Keratinocyte (primary cell): ENCODE measurements at places on chromosomes 7 and 10.

- DNase-seq: no peak
These were observed 3.8 kb downstream of the HILPDA start for GRCh38 chr7:128459394-128459878.

- DNase-seq: no peak
These were observed 138.9 kb downstream of the NOC3L start for GRCh38 chr10:94223702-94224370.

DNA sequence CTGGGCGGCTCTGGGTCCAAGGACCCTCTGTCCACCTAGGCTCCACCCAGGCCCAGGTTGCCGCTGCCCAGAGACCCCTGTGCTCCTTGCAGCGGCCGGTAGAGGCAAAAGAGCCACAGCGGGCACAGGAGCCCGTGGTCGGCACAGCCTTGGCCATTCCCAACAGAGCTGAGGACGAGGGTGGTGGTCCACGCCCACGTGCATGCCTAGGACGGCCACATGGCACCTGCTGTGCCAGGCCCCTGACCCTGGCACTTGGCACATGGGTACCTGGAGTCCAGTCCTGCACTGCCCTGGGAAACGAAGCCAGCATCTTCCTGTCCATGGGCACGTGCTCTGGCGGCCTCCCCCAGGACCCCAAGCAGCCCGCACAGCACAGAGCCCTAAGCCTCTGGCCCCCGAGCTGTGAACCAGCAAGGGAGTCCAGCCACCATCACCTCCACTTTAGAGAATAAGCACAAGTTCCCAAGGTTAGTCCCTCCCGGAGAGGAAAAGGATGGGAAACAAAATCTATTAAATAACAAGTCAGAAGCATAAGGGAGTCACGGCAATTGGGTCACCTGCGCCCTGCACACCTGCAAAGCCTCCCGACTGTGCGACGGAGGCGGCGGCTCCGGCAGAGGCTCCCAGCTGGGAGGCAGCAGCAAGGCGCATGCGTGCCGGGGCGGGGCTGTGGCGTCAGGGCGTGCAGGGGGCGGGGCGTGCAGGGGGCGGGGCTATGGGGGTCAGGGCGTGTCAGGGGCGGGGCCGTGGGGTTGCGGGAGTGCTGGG is 59.1 kb downstream of the STK32C start:
- no peak for DNase-seq

DNA sequence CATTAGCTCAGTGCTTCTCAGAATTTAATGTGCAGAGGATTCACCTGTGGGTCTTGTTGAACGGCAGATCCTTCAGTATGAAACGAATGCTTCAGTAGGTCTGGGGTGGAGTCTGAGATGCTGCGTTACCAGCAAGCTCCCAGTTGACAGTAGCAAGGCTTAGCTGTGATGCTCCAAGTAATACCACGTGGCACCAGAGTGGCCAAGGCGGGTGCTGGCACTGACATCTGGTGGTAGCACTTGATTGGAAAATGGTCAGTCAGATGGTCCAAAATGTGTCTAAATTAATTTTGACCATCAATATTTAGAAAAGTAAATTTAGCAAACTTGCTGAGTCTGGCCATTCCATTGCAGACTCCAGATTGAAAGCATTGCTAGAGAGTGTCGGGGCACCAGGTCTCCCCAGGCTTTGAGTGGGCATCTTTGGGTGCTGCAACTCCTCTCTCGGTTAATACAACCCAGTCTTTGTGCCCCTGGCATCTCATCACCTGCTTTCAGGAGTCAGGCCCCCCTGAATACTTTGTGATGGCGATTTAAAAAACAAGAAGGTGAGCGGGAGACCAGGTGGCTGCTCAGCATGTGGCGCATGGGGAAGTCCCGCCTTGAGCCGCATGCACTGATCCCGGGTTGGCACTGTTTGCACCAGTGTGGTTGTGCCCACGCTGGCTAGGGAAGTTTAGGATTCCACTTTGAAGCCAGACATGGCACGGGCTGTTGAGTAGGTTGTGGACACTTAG is 130.1 kb downstream of the NT5C2 start:
- DNase-seq: no peak

GRCh38 chr10:49619613-49620012 is 5.8 kb downstream of the CHAT start:
- DNase-seq: no peak

DNA sequence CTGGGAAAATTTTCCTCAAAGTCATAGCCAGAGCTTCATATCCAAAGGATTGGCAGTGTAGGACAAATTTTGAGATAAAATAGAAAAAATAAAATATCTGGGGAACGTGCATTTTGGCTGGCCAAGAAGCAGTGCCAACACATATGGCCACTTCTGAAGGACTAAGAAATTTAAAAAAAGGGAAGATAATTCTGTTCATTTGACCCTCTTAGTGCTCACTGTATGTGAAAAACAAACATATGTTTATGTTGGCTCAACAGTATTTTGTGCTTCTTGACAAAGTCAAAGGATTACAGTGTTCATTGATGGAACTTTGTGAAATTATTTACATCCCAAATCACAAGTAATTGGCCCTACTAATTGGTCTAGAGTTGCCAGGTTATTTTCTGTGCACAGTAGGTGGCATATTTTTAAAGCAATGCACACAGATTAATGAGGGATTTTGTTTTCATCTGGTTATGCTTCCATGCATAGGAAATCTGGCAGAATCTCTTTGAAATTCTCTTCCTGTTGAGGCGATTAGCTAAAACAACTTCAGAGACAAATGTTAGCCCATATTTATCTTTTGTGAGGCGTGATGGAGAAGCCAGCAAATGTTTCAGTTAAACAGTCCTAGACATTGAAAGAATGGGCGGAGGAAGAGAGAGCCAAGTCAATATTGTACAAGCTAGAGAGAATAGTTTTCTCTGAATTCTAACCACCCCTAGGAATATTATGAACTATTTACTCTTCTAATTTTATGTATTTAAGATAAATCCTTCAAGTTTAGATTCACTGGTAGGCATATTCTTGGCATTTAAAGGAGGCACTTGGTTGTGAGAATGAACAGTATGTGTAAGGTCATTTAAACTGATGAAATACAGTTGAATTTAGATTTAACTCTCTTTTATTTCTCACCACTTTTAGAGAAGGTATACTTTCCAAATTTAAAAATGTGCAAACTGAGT is 237.7 kb upstream of the MBL2 start:
- no peak for DNase-seq

DNA sequence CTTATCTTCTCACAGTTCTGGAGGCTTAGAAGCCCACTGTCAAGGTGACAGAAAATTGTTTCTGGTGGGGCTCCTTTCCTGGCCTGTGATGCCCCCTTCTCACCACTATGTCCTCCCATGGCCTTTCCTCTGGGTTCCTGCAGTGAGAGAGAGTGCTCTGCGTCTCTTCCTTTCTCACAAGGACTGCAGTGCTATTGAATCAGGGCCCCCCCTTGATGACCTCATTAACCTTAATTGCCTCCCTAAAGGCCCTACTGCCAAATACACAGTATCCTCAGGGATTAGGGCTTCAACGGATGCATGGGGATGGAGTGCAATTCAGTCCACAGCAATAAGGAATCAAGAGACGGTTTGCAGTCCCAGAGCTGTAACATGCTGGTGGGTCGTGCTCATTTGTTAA is 82.0 kb upstream of the GRB10 start:
- no peak for DNase-seq

DNA sequence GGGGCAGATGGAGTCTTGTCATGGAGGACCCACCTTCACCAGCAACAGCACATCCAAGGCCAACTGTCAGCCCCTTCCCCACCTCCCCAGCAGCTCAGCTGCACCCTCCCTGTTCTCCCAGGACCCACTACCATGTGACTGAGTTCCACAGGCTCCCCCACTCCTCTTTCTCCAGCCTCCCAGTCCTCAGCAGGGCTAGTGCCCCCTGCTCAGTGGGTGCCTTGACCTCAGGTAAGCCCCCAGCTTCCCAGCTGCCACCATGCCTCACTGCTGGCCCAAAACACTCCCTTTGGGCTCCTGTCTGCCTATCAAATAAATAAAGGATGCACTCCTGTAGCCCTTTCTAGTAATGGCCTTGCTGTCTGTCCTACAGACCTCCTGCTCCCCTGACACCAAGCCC is 174.4 kb downstream of the SLIT1 start:
- no peak for DNase-seq

DNA sequence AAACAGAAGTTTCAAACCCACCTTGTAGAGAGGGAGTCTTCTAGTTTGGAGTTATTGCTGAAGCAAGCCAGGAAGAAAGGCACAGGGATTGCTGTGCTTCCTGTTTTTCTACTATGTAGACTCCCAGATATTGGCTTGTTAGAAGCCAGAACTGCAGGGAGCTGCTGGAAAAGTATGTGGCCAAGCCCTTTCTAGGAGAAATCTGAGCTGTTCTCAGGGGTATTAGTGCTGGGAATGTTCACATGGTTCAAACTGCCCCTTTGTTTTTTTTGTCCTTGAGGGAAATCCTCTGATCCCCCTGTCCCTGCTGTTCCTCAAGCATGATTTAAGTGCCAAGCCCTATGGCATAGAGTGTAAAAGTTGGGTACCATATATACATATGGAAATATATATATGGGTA is 184.0 kb downstream of the CCDC7 start:
- DNase-seq: no peak
